ENCODE measurements at places on chromosomes 16 and 17. TPM values are rescaled to one million over a fixed set of nuclear protein-coding genes. Genes with fewer than 3 reads are reported as not detected.

Gene YBX2
- 1.9 TPM for total RNA-seq

DNA sequence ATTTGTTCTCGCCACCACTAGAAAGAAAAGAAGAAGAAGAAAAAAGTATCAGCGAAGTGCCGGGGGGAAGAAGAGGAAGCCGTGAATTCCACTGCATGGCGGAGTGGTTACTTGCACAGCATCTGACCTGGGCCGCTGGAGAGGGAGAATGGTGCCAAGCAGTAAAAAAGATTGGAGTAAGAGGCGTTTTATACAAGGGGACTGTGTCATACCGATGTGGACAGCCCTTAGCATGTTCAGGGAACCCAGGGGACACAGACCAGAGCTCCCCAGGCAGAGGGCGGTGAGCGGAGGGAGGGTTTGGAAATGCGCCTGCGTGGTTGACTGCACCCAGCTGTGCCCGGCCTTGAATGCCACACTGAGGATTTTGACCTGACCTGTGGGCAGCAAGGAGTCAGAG, 52.8 kb downstream of the PLXDC1 start:
- no peak for DNase-seq

- no peak for DNase-seq
Measured at GRCh38 chr16:52496051-52496876, 50.7 kb downstream of the TOX3 start.

GRCh38 chr16:50428116-50428515, 59.3 kb upstream of the BRD7 start:
- DNase-seq, result no peak

DNA sequence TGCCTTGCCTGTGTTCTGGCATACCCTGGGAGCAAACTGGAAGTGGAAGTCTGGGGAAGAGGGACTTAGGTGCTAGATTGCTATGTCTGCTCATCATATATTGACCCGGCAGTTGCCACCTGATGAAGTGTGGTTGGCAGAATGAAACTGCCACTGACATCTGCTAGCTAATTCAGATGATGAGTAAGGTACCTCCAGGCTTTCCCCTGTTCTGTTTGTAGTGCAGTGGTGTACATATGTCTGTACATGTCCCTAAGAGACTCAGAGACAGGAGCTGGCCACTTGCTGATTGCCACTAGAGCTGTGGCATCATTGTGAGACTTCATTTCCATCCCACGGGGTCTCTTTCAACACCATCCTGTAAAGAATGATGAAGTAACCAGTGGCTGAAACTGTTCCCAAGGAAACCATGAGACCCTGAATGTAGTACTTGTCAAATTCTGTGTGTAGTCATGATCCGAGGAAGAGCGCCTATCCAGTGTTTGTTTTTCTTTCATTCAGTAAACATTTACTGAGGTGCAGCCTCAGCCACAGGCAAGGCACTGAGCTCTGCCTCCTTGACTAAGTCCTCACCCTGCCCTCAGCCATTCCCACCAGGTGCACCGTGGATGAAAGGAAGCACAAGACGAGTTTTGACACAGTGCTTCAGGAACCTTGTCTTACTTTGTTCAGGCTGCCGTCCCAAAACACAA, 13.2 kb downstream of the CLUAP1 start:
- no peak for DNase-seq

GRCh38 chr17:40443988-40444899, 994 bp downstream of the IGFBP4 start:
- no peak for DNase-seq

- DNase-seq, result no peak
Measured at GRCh38 chr17:57776366-57776765, 31.3 kb upstream of the CCDC182 start.

DNA sequence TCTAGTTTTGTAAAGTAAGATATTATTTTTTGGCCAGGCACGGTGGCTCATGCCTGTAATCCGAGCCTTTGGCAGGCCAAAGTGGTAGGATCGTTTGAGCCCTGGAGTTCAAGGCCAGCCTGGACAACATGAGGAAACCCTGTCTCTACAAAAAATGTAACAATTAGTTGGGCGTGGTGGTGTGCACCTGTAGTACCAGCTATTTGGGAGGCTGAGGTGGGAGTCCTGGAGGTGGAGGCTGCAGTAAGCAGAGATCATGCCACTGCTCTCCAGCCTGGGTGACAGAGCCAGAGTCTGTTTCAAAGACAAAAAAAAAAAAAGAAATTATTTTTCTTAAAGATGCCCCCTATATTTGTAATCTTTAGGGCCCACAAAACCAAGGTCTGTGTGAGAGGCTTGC, 16.0 kb upstream of the RHOT1 start:
- DNase-seq, result no peak

GRCh38 chr16:24270721-24271442, 14.7 kb downstream of the CACNG3 start:
- no peak for DNase-seq
